ENCODE measurements at places on chromosomes 2 and 18.
A peak's percentile ranks its signal among the peaks of the same experiment; 100 is the strongest.

- no peak for DNase-seq
These were observed 239.2 kb downstream of the MEIS1 start for GRCh38 chr2:66674087-66674486.

DNA sequence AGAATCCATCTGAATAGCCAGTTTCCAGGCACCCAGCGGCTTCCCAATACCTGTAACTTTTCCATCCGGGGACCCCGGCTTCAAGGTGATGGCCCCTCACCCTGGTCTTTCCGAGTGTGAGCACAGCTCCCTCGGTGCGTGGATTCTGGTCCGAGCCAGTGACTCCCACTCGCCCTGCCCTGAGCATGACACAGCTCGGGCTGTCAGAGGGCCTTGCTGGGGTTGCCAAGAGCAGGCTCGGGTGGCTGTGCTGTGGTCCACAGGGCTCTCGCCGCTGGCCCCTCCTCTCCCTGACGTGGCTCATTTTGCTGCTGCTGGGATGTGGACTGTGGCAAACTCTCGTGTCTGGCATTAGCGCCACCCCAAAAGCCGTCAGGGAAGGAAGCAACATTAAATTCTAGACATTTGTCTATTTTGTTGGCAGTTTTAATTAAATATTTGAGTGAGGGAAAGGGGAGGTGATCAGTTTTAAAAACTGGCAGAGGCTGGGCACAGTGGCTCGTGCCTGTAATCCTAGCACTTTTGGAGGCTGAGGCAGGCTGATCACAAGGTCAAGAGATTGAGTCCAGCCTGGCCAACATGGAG, 5.6 kb upstream of the ESPNL start:
- DNase-seq = no peak

DNA sequence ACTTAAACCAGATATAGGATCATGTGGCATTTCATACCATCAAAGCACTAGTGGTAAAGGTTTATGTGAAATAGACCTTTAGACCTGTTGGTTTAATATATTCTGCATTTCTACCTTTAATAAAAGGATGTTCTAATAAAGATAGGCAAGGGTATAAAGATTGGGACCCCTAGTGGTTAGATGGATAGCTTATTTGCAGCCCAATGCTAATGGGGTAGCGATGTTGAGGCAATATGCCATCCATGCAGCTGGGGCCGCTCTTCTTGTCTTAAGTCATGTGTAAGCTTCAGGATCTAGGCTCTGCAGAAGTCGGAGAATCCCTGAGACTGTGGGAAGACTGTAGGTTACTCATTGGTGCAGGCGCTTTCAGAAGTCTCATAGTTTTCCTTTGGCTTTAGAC, 114.9 kb downstream of the ICOS start:
- no peak for DNase-seq

GRCh38 chr2:109209941-109210340, 80.9 kb downstream of the SH3RF3 start:
- no peak for DNase-seq

DNA sequence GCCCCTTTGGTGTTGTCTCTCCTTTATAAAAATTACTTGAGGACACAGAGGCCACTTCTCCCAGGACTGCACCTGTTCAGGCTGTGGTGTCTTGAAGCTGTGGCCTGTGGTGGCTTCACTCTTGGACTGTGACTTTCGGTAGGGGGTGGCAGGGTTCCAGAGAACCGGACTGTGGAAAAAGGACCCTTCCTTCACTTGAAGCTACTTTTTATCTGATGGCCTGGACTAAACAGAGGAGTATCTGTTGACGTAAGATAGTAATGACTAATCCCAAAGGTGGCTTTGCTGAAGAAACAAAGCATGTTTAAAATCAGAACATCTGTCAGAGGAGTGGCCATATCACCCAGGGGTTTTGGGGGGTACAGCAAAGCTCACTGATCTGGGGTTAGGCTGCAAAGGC, 60.8 kb downstream of the CENPO start:
- DNase-seq = no peak

DNA sequence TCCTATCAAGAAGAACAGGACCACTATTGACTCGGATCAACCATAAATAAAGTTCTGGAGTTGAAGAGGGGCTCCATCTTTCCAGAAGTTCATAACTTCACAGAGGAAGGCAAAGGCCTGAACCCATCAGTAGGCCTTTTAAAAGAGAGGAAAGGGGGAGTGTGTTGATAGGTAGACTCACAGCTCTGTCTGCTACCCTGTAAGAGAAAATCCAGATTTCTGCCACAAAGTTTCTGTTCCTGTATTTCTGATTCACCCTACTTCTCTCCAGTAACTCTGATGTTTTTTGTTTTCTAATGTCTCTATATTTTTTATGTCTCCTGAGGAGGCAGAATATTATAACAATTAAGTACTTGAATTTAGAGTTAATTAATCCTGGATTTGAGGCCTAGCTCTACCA, 564.0 kb downstream of the TNS1 start:
- no peak for DNase-seq

DNA sequence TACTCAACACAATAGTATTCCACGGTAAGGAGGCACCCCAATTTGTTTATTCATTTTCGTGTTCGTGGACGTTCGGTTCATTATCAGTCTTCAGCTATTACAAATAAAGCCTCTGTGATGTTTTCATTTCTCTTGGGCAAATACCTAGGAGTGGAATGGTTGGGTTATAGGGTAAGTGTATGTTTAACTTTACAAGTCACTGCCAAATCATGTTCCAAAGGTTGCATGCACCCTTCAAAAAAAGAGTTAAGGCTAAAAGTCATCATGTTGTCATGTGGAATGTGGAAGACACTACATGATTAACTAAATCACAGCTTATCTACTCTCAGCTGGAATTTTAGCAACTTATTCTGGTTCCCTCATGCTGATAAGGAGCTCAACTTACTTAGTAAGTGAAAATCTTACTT, 15.8 kb downstream of the INO80C start:
- peak; percentile 42 for DNase-seq

DNA sequence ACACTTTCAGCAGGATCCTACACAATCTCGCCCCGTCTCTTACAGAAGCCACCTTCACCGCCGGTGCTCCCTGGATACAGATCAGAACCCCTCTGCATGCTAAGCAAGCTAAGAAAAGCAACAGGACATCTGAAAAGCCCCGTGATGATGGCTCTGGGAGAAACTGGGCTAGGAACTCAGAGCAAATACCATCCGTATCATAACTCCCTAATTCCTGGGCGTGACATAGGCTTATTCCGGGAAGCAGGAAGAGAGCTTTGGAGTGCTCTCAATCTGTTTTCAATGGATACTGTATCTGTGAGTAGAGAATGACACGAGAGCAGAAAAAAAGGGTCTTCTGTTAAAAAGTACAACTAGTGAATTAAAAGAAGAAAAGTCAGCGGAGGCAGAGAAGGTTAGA, 121.6 kb downstream of the SPP2 start:
- no peak for DNase-seq

GRCh38 chr18:55110436-55110835, 151.2 kb upstream of the CCDC68 start:
- DNase-seq = no peak

DNA sequence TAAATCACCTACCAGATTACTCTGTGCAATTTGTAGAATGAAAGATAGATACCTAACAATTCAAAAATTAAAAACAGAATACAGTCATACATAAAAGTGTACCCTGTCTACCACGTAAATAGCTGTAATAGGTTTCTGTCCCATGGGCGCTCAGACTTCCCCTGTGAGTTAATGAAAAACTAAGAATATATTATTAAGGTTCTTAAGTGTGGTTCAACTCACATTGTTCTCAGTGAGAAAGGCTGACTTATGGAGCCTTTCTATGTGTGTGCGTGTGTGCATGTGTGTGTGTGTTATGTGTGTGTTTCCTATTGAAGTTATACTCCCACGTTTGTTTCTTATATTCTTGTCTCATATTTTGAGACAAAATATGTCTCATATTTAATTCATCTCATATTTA, 114.6 kb upstream of the CD302 start:
- DNase-seq = no peak

- DNase-seq = no peak
These were observed 104.5 kb upstream of the NCK2 start for GRCh38 chr2:105640246-105640645.

DNA sequence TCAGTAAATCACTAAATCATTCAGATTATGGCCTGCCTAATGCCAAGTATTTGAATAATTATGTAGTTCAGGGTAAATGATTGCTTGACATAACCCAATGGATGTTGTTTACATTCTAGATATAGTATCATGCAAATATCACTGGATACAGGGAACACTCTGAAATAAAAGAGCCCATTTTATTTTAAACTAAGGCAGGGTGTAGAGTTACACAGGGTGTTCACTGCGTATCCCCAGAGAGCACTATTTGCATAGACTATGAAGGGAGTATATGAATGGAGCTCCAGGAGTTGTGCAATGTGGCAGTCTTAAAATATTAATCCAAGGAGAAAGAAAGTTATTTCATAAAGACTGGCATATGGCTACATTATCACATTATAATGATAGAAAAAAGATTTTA, 701.1 kb upstream of the KLHL29 start:
- DNase-seq = no peak

DNA sequence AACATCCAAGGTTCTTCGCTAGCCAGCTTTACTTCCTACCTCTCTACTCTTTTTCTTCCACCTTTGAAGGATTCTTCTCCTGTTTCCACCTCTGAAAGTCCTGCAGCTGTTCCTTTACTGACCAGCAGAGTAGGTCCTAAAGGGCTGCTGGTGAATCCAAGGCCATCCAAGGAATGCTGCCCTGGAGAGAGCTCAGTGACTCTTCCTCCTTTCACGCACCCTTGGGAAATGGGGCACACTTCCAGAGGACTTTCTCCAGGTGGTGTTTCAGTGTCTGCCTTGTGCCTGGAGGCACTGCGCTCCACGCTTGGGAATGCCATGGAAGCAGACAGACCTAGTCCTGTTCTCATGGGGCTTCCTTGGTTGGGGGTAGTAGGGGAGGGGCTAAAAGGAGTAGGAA, 45.4 kb downstream of the SLC16A14 start:
- no peak for DNase-seq

DNA sequence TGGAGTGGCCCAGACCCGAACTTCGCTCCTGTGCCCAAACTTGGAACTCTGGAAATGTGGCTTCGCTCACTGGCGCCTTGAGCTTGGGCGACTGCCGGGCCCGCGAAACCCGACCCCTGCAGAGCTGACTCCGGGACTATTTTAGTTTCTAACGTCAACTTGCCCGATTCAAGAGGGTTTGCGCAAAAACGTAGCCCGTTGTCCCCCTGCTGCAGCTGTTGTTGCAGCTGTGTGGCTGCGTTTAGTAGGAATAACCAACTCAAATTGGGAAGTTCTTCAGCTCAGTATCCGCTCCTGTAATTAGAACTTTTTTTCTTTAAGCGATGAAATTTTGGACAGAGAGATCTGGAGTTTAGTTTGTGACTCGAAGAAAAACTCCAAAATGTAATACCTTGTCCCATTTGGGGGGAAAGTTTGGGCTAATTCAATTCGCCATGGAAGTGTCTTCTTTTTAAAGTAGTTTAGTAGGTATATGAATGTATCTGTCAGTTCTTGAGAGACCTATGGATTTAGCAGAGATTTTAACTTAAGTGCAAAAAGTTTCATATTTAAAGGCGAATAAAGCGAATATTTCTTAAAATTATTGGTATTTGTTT, 559 bp downstream of the MYL12A start:
- DNase-seq = peak; percentile 17

DNA sequence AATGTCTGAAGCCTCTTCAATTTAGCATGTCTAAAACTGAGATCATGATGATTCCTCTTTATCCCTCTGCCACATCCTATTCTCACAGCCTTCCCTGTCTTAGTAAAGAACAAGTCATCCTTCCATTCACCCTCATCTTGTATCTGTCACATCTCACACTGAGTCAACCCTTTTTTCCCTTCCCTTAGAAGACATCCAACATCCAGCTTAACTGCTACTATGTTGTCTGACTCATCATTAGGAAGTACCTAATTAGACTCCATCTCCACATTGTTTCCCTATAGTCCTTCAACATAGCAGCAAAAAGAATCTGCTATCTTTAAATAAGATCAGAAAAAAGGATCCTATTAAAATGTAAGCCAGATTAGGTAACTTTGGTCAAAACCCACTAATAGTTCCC, 85.2 kb upstream of the GRB14 start:
- no peak for DNase-seq
